ENCODE measurements at places on chromosomes 1 and 21.

GRCh38 chr21:33801424-33802405, 113.9 kb downstream of the ATP5PO start:
- no peak for DNase-seq

- no peak for DNase-seq
These were observed 43.3 kb upstream of the DIRAS3 start for GRCh38 chr1:68093737-68094136.

DNA sequence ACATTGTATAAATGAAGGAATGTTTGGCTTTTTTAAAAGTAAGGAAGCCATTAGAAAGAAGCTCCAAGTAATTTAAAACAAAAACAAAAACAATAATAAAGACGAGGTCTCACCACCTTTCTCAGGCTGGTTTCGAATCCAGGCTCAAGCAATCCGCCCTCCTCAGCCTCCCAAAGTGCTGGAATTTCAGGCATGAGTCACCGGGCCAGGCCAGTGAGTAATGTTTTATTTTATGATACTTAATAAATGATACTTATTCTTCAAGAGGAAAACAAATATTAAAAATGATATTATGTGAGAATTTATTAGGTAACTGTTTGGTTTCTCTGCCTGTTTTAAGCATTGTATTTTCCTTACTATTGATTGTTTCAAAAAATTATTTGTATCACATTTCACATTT, 201.4 kb upstream of the BRINP3 start:
- no peak for DNase-seq

GRCh38 chr1:206094024-206094423, 23.2 kb downstream of the AVPR1B start:
- DNase-seq, result no peak

- DNase-seq, result no peak
These were observed 100.5 kb downstream of the GLIS1 start for GRCh38 chr1:53638360-53639035.

- no peak for DNase-seq
These were observed 60.4 kb downstream of the LEPR start for GRCh38 chr1:65480684-65481405.

DNA sequence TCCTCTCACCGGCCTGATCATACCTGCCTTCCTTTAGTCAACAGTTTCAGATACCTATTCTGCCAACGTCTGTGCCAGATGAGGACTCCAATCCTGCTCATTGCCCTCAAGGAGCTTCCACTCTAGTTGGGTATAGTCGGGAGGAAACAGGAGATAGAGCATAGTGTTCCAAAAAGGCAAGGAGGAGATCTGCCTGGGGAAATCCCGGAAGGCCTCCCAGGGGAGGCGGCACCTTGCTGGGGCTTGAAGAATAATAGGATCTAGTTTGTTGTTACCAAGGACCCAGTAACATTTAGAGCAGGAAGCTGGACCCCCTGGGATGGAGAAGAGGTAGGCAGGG, 12.3 kb downstream of the LDLRAP1 start:
- DNase-seq, result no peak

- DNase-seq, result no peak
These were observed 26.7 kb downstream of the MIA3 start for GRCh38 chr1:222644636-222644980.

DNA sequence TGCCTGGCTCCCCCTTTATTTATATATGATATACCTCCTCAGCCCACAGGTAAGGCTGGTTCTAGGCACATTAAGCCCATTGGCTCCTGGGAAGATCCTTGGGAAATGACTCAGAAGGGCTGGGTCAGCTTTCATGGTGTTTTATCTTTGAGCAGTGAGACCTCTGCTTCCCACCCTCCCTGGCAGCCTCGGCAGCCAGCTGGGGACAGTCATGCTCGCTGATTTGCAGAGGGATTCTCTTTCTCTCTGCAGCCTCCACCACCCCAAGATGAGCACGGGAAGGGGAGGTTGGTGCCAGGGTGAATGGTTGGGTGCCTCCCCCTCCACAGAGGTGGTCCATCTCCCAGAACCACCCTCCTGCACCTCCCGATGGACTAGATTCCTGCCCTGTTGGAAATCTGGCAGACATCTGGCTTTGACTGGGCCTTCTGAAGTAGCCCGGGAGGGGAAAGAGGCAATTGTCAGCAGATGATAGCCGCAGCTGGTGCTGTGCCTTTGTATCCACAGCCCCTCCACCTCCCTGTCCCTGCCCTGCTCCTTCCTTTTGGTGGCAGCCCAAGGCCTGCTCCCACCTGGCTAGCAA, 24.6 kb downstream of the IER5 start:
- DNase-seq, result no peak

GRCh38 chr1:7333620-7334019, 437.5 kb upstream of the VAMP3 start:
- no peak for DNase-seq

DNA sequence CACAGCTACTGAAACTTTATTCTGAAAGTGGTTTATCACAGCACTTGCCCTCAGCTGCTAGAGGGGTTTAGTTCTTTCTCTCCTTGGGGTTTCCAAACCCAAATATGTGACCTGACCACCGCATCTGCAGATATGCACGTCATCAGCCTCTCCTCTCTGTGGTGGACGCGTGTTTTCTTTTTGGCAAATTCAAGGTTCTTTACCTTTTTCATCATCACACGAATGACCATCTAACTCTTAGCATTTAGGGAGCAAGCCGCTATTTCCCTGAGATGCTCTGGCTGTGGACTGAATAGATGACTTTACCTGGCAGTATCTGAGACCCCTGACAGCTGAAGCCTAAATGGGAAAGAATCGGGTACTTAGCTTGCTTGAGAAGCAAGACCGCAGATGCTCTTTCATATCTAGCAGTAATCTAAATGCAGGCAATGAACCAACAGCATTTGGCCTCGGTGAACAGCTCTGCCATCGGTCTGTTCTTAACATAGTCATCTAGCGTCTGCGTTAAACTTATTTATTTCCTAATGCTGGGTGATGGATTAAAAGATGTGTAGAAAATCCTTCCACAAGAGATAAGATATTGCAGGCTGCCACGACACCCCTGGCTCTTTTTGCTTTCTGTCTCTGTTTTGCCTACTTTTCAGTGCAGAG, 463.4 kb downstream of the CAMTA1 start:
- DNase-seq, result no peak

GRCh38 chr21:25660233-25660632, 21.2 kb downstream of the JAM2 start:
- DNase-seq, result no peak

- DNase-seq, result no peak
These were observed 42.9 kb downstream of the PEX14 start for GRCh38 chr1:10517677-10517982.

- DNase-seq, result no peak
These were observed 46.1 kb upstream of the FMO2 start for GRCh38 chr1:171138980-171139379.

- no peak for DNase-seq
These were observed 12.3 kb downstream of the OBSCN start for GRCh38 chr1:228219962-228220780.

DNA sequence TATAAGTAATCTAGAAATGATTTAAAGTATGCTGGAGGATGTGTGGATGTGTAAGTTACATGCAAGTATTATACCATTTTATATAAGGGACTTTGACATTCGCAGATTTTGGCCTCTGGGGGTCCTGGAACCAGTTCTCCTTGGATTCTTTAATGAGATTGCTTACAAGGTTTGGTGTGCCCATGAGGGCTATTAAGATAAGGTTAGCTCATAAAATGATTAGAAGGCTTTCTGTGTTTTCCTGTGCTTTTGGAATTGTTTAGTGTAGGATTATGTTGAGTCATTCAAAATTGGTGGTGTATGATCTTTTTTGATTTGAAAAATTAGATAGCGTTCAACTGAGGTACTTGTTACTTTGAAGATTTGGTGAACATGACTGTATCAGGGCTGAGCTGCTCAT, 5.6 kb downstream of the USP25 start:
- no peak for DNase-seq

DNA sequence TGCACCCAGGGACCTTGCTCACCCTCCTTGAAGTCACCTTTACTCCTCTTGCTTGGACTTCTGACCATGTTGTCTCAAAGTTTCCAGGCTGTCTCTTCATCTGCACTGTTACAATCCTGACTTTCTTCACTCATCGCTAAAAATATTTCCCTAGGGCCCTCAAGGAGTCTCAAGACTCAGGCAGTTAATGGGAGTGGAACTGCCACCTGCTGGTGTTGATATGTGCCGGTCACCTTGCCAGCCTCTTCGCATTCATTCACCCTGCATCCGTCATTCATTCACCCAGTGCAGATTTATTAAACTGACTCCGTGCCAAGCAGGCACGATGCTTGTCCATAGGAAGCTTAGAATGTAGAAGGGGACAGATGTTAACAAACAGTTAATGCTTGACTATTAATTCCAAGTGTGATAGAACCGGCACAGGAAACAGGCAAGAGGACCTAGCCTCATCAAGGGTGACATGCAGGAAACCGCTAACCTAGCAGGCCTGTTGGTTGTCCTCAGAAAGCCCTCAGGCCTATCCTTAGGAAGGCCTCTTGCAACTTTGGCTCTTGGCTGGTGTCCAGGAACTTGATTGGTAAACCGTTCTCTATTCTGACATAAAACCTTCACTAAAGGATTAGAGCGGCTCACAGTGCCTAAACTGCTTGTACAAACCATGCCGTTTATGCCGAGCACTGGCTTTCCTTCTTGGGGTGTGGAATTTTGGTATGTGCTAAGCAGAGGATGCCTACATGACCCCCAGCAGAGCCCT, 342.2 kb downstream of the CAMTA1 start:
- DNase-seq, result no peak

All from GM19239 (cell line).